ENCODE measurements at places on chromosomes 16 and 17.

- peak; percentile 30 for DNase-seq
These were observed 21.0 kb upstream of the AGRP start for GRCh38 chr16:67504031-67505021.

DNA sequence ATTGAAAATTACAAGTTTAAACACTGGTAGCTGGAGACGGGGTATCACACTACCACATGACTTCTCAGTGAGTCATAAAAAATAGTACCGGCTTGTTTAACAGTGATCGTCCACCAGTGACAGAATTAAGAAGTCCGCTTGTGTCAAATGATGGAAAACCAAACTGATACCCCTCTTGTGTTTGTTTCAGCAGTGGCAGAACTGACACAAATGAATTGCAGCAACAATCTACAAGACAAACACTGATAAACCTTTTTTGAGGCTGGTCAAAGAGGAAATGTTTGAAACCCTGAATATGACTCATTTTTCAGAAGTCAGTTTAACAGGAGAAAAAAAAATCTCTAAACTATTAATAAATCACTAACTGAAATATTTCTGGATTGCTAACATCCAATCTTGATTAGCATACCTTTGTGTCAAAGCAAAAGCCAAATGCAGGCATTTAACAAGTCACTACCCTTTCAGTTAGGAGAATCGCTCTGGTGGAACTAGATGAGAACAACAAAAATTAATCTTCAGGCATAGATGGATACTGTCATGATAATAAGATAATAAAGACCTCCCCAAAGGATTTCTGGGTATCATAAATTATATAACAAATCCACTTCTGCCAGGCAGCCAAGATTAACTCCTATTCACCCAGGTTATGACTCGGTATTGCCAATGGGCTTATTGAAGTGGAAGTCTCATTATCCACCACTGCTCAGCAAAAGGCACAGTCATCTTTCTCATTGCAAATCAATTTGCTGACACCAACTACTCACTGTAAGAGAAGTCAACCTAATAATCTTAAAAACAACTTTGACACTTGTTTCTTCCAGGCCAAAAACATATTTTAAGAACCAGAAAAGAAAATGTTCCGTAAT lies 20.8 kb downstream of the DCUN1D3 start:
- DNase-seq = no peak

DNA sequence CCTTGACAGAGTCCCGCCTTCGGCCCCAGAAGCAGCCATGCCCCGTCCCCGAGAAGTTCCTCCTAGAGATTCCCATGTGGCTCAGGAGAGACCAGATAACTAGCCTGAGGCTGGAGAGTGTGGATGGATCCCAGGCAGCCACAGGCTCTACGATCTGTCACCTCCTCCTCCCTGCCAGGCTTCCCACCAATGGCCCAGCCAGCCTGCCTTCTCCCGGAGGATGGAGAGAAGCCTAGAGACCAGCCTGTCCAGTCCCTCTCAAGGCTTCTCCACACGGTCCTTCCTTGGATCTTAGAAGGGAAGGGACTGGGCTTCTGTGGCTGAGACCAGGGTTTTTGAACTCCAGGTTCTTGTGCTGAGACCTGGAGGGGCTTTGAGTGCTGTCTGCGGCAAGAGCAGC lies 1.6 kb upstream of the SMTNL2 start:
- DNase-seq = no peak

- DNase-seq = no peak
These were observed 125.0 kb upstream of the RPL38 start for GRCh38 chr17:74078363-74078941.

DNA sequence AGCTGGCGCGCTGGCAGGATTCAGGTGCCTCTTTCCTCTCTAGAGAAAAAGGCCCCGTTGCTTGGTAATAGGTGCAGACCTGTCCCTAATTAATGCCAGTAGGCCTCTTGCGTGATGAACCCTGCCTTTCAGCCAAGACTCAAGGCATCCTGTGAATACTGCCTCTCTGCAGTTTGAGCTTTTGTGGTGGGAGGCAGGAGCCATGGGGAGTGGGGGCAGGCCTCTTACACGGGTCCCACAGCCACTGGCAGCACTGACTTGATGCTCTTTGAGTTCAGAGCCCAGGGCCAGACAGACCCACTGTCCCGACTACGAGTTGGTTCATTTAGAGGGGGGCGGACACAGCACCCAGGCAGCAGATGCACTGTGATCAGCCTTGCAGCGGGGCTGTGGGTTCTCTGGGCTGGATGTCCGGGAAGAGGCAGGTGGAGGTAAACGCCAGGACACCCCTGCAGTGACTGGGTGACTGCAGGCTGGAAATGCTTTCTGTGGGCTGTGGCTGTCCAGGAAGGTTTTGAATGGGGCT lies 237.0 kb downstream of the SEC14L1 start:
- DNase-seq = no peak
